Putamen (tissue), 1 donor: ENCODE measurements at places on chromosomes 2 and 18.

- DNase-seq: no peak
These were observed 4.3 kb downstream of the EPG5 start for GRCh38 chr18:45962866-45963265.

GRCh38 chr2:20543469-20544152 is 96.7 kb downstream of the RHOB start:
- no peak for DNase-seq

DNA sequence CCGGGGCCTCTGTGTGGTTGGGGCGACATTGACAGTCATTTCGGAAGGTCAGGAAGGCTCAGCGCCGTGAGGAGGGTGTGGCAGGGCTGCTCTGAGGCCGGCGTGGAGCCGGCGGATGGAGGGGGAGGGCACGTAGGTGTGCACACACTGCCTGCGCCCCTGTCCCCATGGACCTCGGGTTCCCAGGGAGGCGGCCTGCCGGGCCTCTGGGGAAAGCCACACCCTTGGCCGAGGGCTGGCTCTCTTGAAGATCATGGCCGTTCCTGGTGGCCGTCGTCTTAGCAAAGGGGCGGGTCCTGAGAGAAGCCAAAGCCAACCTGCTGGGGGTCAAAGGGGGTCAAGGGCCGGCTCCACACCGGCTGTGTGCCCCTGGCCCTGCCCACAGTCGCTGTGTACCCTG is 11.9 kb downstream of the GPC1 start:
- no peak for DNase-seq

DNA sequence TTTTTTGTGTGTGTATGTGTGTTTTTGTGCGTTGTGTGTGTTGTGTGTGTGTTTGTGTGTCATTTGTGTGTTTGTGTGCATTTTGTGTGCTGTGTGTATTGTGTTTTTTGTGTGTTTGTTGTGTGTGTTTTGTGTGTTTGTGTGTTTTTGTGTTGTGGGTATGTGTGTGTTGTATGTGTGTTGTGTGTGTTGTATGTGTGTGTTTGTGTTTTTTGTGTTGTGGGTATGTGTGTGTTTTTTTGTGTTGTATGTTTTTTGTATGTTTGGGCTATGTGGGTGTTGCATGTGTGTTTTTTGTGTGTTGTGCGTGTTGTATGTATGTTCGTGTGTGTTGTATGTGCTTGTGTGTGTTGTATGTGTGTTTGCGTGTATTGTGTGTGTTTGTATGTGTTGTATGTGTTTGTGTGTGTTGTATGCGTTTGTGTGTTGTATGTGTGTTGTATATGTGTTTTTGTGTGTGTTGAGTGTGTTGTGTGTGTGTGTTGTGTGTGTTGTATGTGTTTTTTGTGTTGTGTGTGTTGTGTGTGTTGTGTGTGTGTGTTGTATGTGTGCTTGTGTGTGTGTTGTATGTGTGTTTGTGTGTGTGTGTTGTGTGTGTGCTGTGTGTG is 275.3 kb downstream of the HRH4 start:
- no peak for DNase-seq

GRCh38 chr2:113755835-113756354 is 547 bp downstream of the SLC35F5 start:
- peak; percentile 21 for DNase-seq

DNA sequence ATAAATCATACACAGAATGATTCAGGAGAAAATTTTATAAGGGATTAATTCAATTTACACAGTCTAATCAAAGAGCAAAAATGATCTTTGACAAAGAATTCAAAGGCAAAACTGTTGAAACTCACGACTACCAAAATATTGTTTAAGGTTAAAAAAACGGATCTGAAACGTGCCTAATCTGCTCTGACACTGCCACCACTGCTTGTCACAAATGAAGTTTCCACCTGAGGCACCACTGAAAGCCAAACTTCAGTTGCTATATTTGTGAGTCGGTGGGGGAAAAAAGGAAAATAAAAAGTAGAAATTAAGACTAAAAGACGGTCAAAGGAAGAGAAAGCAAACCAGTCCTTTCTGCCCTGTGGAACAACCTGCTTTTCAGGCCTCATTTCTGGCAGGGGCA is 140.6 kb upstream of the DNMT3A start:
- DNase-seq: no peak

DNA sequence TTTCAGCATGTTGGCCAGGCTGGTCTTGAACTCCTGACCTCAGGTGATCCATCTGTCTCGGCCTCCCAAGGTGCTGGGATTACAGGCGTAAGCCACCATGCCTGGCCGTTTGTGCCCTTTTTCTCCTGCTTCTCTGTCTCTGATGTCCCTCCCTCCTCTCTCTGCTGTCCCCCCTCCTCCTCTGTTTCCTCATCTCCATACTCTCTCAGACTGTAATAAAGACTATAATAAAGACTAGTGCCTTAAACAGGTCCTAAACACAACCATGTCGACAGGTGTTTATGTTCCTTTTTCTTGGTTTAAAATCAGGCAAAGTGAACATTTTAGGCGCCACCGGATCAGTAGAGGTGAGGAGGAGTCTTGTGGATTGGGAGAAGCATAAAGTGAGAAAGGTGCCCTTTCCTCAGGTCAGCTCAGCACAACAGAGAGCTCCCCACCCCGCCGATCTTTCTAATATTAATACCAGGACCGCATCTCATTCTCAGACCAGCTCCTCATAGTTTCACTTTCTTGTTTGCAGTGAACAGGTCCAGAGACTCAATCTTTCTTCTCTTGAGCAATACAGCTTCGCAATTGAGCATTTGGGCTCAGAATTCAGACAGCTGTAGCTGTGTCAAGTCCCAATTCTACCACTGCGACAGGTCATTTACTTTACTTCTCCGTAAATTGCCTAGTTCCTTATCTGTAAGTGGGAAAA is 23.7 kb downstream of the TIMM21 start:
- DNase-seq: no peak

DNA sequence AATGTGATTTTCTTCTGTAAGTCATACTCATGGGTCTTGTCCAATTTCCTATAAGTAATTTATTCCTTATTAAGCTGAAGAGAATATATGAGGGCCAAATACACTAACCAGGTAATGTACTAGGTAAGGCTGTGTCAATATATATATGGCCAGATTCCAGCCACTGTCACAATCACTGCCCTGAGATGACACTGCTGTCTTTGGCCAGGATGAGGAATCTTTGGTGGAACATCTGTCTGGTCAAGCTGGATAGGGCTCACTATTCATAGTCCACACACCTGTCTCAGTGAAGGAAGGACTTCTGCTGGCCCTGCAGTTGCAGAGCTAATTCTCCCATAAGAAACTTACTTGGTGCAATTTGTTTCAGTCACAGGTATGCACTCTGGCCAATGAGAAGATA is 11.3 kb downstream of the MSTN start:
- DNase-seq: no peak

GRCh38 chr2:159243529-159243928 is 43.0 kb downstream of the WDSUB1 start:
- no peak for DNase-seq

- DNase-seq: no peak
These were observed 70.7 kb downstream of the ATF2 start for GRCh38 chr2:175097297-175097696.

DNA sequence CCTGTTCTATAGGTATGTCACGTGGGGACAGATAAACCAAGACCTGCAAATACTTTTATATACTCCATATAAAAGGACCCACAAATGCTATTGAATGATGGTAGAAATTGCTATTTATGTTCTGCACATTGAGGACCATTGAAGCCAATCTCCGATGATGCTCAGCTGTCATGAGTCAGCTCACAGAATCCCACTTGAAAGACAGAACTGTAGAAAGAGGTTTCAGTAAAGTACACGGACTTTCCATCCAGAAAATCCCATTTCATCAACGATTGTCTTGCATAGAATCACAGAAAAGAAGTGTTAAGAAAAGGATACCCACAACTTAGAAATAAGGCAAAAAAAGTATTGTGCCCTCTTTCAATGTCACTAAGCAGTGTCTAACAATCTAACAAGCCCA is 169.0 kb upstream of the COPS8 start:
- no peak for DNase-seq

GRCh38 chr2:12107939-12108338 is 361.5 kb downstream of the LPIN1 start:
- no peak for DNase-seq

DNA sequence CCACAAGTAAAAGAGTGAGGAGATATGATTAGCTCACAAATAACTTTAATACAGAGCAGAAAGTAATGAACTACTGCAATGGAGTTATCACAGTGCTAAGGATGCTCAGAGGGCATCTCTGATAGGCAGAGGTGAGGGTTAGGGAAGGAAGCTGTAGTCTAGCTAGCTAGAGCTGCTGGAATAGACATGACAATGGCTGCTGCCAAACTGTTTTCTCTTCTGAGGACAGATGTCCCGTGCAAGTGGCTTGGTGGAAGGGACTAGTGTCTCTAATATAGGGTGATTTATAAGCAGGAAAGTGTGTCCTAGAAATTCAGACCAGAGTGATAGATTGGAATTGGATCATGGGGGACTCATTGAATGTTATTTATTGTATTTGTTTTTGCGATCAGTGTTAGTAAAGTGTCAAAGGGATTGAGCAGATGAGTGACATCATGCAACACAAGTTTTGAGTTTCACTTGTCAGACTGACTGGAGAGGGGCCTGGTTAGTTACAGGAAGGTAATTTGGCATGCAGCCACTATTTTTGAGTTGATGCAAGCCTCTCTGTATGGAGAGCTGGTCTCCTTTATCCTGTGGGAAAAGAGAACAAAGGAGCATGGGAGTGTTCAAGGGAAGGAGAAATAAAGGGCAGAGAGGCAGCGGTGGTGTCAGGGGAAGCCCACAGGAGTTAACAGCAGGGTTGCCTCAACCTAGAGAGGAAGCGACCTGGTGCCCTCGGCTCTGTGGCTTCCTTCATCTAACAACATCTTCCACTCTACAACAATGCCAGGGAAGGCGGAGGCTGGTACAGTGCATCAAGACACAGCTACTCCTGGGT is 1.9 kb downstream of the CTLA4 start:
- no peak for DNase-seq

DNA sequence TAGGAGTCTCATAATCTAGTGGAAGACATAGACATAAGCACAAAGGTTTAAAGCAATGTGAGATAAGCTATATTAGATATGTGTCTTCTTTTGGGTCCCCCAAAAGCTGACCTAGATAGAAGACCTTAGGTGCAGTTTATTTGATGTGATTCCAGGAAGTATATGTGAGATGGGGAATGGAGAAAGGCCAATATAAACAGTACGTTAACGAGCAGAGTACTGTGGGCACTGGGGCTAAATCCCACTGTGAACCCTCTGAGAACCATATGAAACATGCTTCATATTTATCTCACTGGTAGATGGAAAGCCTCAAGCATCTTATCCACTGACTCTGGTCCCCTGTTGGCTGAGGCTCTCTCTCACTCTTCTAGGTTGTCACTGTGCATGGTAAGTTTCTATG is 62.6 kb upstream of the ZC3H15 start:
- no peak for DNase-seq

GRCh38 chr18:55289048-55289447 is 298.9 kb downstream of the TCF4 start:
- no peak for DNase-seq

DNA sequence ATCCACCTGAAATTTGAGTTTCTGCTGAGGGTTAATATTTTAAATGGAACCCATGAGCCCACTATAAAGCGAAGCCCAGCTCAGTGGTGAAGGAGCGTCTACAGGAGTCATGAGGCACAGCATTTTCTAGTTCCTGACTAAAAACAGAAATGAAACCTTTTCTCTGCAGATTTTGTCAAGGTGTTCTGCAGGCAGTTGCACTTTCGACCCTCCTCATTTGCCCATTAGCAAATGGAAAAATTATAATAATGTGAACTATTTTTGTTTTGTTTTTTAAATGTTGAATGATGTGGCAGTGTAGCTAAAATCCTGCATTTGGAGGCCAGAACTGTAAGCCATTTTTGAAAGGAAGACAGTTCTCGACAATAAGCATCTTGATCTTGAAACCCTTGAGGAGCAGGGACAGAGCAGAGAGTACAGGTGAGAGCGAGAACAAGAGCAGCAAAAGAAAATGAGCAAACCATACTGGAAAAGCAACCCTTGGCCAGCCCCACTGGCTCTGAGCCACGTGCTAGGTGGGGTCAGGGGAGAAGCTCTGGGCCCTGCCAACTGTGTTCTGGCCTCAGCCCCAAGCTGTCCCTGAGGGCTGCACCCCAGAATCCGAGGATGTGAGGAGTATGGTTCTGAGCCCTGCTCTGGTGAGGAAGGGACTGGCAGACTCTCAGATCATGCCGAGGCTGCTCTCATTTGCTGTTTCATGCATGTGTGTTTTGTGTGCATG is 26.4 kb upstream of the COPS8 start:
- DNase-seq: no peak

DNA sequence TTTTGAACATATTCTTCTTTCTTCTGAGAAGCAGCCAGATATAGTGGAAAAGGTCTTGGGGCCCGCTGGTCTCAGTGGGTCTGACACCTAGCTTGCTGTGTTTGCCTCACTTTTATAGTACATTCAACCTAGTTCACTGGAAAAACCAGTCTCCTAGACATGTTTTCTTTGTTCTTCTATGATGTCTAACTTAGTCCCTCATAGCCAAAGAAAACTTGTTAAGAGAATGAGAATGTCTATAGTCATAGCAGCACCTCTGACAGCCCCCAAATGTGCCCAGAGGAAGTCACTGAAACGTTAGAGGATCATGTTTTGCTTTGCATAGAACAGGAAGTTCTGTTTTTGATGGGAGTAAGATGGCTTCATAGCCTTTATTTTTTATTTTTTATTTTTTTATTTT is 40.3 kb downstream of the TNFRSF11A start:
- no peak for DNase-seq

GRCh38 chr2:58992062-58992706 is 751.1 kb upstream of the FANCL start:
- DNase-seq: no peak

DNA sequence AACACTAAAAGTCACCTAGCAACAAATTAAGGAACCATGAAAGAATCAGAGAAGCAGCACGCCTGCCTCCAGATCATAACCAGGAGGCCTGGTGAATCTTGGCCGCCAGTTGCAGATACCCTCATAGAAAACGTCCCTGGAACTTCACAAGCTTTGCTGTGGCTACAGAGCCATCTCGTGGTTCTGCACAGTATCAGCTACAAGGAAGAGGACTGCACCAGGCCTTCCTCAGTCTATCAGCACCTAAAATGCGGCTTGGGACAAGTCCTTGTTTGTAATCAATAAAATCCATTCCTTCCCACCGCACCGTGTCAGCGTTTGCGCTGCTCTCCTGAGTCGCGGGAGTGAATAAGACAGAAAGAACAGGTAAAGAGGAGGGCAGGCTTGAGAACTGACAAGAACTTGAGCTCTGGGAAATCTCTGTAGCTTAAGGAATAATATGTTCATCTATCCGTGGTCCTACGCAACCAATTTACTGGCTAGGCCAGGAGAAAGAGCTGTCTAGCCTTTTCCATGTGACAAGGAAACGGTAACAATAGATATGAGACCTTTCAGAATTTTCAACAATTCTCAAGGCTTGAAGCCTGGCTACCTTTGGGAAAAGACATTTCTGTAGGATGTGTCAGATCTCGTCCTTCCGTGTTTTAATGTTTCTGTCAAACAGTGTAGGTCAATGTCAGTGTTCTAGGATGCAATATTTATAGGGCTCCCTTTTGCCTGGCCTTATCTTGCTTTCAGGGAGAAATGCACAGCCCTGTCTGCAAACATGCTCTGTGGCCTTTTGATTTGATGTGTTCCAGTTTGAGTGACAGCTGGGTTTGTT is 128.5 kb upstream of the RAB12 start:
- DNase-seq: peak; percentile 42

GRCh38 chr2:182144041-182144775 is 158.6 kb downstream of the PPP1R1C start:
- no peak for DNase-seq
